Natural killer cell (primary cell): ENCODE measurements at places on chromosomes 6 and 20. TPM values are rescaled to one million over a fixed set of nuclear protein-coding genes. Genes with fewer than 3 reads are reported as not detected.

Gene RIPOR2
- total RNA-seq, result 312 TPM

Gene SLC22A3
- not detected for total RNA-seq

Gene PTPRT
- not detected for total RNA-seq

Gene ATXN1
- 90.4 TPM for total RNA-seq

Gene LPIN3
- total RNA-seq, result 0.07 TPM

Gene OXT
- not detected for total RNA-seq

Gene TSBP1
- not detected for total RNA-seq

Gene BTNL2
- not detected for total RNA-seq

Gene ACTL10
- 2.2 TPM for total RNA-seq

Gene C6orf15
- total RNA-seq, result not detected

Gene SLC13A3
- 0.63 TPM for total RNA-seq

Gene ANGPT4
- not detected for total RNA-seq

Gene ZNF343
- total RNA-seq, result 12.3 TPM

Gene EMILIN3
- total RNA-seq, result not detected

Gene MTFR2
- total RNA-seq, result 2.0 TPM

Gene CALHM5
- 0.05 TPM for total RNA-seq

Gene CALHM4
- not detected for total RNA-seq

Gene ABT1
- 23.9 TPM for total RNA-seq

Gene TPD52L1
- 1.2 TPM for total RNA-seq

Gene CDH4
- total RNA-seq, result not detected

Gene KHDC1L
- total RNA-seq, result not detected
